GM19239 (cell line): ENCODE measurements at places on chromosomes 1 and 21.
A peak's percentile ranks its signal among the peaks of the same experiment; 100 is the strongest.

DNA sequence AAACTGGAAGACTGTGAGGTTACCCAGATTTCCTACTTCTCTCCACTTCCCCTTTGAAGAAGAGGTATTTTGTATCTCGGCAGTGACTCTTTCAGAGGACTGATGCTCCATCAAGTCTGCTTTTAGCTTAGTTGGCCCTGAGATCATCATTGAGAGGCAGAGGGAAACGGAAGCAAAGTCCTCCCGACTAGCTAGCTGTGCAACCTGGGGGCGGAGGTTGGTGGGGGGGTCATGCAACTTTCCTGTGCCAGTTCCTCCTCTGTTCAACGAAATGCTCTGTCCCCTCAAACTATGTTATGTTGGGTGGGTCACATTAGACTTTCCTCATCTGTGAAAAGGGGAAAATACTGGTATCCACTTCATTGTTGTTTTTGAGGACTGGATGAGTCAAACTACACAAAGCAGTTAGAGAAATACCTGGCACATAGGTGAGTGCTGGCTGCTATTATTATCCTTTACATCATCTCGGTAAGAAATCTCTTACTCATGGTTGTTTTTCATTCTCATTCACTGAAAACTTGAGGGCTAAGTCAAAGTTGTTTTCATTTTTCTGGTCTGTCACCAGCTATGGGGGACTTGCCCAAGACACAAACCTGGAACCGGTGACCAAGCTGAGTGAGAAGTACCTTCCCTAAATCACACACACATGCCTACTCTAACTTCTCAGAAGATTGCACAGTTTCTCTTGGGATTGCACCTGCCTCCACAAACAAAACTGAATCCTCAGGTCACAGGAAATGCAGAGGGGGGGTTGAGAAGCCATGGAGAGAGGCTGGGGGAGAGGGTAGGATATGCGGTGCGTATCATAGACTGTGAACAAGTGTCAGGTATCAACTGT, 83.3 kb downstream of the ABCA4 start:
- DNase-seq: no peak

GRCh38 chr1:62436039-62436465, 797 bp upstream of the USP1 start:
- DNase-seq: peak; percentile 56

GRCh38 chr1:24978383-24979032, 48.4 kb upstream of the RUNX3 start:
- DNase-seq: no peak

- DNase-seq: no peak
These were observed 13.8 kb upstream of the CNN3 start for GRCh38 chr1:94940738-94941137.

- DNase-seq: no peak
These were observed 179.5 kb downstream of the LRRC40 start for GRCh38 chr1:70025846-70026245.

- no peak for DNase-seq
These were observed 31.4 kb downstream of the KCND3 start for GRCh38 chr1:111958075-111958474.

GRCh38 chr1:85275701-85276214, 674 bp downstream of the BCL10 start:
- no peak for DNase-seq

- DNase-seq: no peak
These were observed 29.8 kb upstream of the ZBTB21 start for GRCh38 chr21:42039911-42040351.

GRCh38 chr1:83942914-83943313, 56.0 kb downstream of the TTLL7 start:
- no peak for DNase-seq

DNA sequence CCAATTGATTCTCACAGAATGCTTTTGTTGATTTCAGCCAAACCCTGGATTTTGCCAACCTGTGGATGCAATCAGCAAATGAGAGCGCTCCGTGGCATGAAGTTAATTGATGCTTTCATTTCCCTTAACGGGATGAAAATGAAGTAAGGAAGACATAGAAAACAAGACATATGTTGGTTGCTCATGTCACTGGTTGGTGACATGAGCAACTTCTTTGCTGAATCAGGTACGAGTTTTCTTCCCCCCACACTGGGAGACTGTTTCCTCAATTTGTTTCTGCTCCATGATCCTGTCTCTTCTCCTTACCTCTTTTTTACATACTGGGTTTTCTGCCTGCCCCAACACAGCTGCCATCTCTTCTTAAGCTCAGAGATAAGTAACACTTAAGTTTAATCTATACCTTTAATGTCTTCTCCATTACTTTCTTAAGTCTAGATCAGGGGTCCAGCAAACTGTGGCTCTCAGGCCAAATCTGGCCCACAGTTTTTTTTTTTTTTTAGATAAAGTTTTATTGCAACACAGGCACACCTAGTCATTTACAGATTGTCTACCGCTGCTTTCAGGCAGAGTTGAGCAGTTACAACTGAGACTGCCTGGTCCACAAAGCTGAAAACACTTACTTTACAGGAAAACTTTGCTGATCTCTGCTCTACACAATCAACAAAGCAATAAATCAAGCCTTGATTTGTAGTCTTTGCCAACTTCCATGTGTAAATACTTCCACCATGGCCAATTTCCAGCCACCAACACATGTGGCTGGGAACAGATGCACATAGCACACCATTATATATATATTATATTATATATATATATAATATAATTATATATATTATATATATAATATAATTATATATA, 13.3 kb downstream of the GPR157 start:
- no peak for DNase-seq

DNA sequence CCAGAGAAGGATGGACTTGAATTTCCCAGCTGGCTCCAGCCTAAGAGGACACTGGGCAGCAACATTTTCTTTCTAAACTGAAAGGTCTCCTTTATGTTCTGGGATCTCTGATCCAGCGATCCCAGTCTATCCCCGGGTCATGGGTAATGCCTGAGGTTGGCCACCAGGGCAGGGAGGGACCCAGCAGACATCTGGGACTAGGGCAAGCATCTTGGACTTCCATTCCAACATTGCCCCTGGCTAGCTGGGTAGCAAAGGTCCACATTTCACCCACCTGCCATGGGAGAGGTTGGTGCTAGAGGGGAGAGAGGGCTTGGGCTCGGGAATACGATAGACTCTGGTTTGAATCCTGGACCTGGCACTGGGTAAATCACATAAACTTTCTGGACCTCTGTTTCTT, 84.6 kb downstream of the LRRN2 start:
- no peak for DNase-seq

DNA sequence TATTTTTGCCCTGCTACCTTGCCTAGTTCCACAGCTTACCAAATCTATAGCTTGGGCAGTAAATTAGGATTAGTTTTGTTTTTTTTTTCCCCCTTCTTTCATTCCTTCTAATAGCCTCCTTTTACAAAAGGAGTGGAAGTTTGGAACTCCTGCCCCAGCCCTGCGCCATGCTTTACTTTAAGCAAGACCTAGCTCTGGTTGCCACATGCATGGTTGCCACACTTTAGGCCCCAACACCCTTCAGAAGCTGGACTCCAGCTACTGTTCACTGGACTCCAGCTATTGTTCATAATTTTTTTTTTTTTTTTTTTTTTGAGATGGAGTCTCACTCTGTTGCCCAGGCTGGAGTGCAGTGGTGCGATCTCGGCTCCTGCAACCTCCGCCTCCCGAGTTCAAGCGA, 115.8 kb downstream of the NR5A2 start:
- DNase-seq: no peak

DNA sequence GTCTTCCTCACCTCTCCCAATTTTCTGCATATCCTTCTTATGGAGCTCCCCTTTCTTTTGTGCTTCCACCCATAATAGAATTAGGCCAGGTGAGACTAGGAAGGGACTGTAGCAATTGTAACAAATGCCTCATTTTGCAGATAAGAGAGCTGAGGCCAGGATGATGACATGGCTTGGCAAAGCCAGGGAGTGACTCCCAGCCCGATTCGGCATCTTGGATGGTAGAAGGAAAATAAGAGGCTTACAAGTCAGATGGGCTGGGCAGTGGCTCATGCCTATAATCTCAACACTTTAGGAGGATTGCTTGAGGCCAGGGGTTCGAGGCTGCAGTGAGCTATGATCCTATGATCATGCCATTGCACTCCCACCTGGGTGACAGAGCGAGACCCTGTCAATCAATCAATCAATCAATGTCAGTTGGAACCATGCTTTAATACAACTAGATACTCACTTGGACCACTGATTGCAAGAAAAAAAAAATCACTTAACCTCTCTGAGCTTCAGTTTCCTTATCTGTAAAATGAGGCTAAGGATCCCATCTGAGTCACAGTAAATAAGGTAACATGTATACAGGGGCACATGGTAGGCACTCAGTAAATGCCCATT, 51.6 kb downstream of the PLEKHA6 start:
- no peak for DNase-seq

- DNase-seq: no peak
These were observed 31.5 kb downstream of the TNFSF4 start for GRCh38 chr1:173175514-173176145.

DNA sequence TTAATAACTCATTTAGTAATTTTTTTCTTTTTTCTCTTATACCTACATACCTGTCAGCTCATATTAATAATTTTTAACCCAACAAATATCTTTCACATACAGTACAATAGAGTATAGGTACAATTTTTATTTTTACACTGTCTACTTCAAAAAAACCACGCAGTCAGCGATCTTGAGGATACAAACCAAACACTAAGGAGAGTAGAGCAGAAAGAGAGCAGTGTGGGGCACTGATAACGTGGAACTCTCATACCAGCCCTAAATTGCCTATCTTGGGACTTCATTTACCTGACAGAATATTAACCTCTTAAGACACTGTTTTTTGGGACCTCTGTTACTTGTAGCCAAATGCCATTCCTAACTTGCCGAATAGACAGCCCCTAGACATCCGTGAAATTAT, 5.5 kb downstream of the TRMT1L start:
- DNase-seq: no peak

- DNase-seq: no peak
These were observed 12.5 kb downstream of the MECR start for GRCh38 chr1:29218223-29218622.

- DNase-seq: no peak
These were observed 41.1 kb downstream of the C1orf198 start for GRCh38 chr1:230827081-230827681.
